ENCODE measurements at places on chromosomes 2 and 18.

DNA sequence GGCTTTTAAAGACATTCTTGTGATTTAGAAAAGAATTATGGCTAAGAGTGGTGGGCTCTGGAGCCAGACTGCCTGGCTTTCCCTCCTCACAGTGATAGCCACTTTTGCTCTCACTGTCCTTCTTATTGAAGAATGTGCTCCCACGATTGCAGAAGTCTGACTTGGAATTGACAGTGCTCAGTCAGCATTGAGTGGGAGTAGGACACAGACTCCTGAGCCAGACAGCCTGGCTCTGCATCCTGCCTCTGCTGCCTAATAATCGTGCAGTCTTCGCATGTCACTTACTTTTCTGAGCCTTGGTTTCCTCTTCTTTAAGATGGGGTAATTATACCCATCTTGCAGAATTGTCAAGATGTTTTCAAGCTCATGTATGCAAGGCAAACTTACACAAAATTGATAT is 23.3 kb downstream of the SPATS2L start:
- DNase-seq = no peak

DNA sequence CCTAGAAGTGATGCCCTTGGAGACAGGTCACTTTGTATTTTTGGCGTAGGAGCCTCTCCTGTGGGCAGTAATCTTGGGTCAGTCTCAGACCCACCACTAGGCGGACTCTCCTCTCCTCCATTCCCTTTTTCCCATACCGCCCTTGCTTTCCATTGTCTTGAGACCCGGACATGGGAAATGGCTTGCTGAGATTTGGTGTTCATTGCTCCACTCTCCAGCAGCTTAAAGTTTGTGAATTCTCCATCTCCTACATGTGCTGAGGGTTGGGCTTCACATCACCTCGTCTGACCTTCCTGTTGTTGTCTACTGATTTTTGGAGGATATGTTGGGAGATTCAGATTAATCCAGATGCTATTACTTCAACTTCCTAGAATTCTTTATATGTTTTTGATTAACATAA is 159.2 kb upstream of the RAB12 start:
- DNase-seq = no peak

- peak; percentile 3 for DNase-seq
These were observed 34.1 kb upstream of the NXPH2 start for GRCh38 chr2:138814123-138814898.

DNA sequence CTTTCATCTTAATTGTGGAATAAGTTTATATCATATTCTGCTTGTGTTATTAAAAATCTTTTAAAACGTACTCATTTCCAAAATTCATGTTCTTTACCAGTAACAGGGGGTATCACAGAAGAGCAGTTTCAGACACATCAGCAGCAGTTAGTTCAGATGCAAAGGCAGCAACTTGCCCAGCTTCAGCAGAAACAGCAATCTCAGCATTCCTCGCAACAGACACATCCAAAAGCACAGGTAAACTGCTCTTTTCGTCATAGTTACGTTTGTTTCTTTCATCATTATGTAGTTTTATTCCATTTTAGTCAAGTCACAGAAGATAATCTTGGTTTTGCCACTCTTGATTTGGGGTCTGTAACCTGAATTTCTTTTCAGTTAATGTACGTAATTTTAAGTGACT is 93.5 kb upstream of the KIF5C start:
- DNase-seq = no peak

GRCh38 chr2:37558623-37559022 is 112.8 kb downstream of the CDC42EP3 start:
- DNase-seq = no peak

- DNase-seq = no peak
These were observed 265.9 kb upstream of the ETAA1 start for GRCh38 chr2:67131257-67131609.
